DMS79 (cell line): ENCODE measurements at places on chromosomes 16 and 17.

DNA sequence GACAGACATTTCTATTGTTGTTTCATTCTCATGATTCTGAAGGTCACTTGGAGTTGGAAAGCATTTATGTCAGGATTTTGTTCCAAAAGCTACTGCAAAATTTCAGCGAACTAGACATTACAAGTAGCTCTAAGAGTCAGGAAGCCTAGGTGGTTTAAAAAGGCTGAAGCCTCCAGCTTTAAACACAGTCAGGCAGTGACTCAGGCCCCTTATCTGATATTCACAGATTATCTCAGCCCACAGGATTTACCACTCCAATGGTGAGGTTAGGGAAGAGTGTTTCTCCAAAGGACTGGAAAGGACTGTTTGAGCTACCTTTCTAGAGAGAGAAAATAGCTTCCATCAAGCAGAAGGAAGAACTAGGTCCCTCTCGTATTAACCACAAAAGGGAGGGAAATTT lies 624.4 kb upstream of the C16orf82 start:
- DNase-seq = no peak

DNA sequence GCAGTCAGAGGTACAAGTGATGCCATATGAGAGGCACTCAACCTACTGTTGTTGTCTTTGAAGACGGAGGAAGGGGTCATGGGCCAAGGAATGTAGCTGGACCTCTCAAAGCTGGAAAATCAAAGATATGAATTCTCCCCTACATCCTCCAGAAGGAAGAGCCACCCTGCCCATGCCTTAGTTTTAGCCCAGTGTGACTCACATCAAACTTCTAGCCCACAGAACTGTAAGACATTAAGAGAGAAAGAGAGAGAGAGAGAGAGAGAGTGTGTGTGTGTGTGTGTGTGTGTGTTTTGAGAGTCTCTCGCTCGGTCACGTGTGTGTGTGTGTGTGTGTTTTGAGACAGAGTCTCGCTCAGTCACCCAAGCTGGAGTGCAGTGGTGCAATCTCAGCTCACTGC lies 87.1 kb downstream of the STX8 start:
- DNase-seq = no peak

GRCh38 chr17:34584805-34585416 lies 5.5 kb downstream of the TMEM132E start:
- no peak for DNase-seq

DNA sequence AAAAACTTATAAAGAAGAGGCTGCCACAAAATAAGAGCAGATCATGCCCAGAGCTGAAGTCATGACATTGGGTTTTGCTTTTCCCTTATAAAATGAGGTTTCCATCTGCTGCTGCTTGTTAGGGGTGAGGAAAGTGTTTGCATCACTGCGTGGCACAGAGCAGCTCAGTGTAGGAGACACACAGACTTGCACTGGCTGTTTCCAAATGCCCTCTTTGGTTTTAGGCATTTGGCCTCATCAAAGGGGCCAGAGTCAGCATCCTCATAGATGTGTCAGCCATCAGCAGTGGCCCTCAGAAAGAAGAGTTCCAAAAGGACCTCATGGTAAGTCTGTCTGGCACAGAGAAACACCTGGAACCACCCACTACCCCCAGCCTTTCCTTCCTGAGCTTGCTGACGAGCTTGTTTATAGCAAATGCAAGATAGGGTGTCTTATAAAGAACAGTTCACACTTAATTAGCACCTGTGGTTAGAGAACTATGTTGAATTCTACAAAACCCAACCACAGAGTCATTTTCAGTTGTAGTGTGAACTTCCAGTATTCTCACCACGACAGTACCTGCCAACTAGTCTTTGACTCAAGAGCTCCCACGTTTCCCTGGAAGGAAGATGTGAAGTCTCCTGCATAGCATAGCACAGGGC lies 17.0 kb downstream of the VWA3A start:
- DNase-seq = no peak

- no peak for DNase-seq
These were observed 16.3 kb downstream of the ERAL1 start for GRCh38 chr17:28871056-28871579.

- no peak for DNase-seq
These were observed 54.1 kb downstream of the XYLT1 start for GRCh38 chr16:17416461-17417311.

GRCh38 chr16:22318690-22319358 lies 21.6 kb downstream of the POLR3E start:
- no peak for DNase-seq

DNA sequence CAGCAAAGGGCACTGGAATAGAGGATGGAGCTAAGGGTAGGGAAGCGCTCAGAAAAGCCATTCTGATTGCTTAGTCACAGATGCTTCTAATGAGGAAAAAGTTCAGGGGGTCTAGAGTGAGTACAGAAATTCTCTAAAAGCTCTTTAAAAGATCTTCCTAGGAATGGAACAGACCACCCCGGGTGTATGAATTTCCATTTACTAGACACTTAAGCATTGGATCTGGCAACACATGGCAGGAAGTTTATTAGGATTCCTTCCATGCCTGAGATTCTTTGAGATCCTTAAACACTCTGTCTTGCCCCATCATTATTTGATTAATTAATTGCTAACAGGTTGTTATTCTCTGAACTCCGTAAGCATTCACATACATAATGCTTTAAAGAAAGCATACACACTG lies 8.5 kb downstream of the KRTAP9-7 start:
- no peak for DNase-seq

GRCh38 chr17:80220054-80220735 lies at the start of the genes SGSH and SLC26A11:
TSS of gene SGSH (minus strand) at chr17:80220333. CDS start at chr17:80220313, 20 bp downstream.
TSS of gene SLC26A11 (plus strand) at chr17:80220427. CDS start at chr17:80221561, 1,134 bp downstream.
- peak; percentile 12 for DNase-seq

GRCh38 chr16:58755989-58756649 lies 22.0 kb upstream of the GOT2 start:
- no peak for DNase-seq

- no peak for DNase-seq
These were observed 29.5 kb downstream of the KAT7 start for GRCh38 chr17:49817993-49818392.

GRCh38 chr17:76570457-76570856 lies 15.2 kb downstream of the ST6GALNAC2 start:
- no peak for DNase-seq

GRCh38 chr16:48102083-48103008 lies 53.4 kb downstream of the ABCC12 start:
- DNase-seq = no peak

GRCh38 chr16:54303613-54304012 lies 17.0 kb upstream of the IRX3 start:
- DNase-seq = no peak

- DNase-seq = peak; percentile 38
These were observed 10.0 kb downstream of the BAIAP2 start for GRCh38 chr17:81044764-81045589.

- no peak for DNase-seq
These were observed 447.6 kb upstream of the CA10 start for GRCh38 chr17:52606098-52606497.

DNA sequence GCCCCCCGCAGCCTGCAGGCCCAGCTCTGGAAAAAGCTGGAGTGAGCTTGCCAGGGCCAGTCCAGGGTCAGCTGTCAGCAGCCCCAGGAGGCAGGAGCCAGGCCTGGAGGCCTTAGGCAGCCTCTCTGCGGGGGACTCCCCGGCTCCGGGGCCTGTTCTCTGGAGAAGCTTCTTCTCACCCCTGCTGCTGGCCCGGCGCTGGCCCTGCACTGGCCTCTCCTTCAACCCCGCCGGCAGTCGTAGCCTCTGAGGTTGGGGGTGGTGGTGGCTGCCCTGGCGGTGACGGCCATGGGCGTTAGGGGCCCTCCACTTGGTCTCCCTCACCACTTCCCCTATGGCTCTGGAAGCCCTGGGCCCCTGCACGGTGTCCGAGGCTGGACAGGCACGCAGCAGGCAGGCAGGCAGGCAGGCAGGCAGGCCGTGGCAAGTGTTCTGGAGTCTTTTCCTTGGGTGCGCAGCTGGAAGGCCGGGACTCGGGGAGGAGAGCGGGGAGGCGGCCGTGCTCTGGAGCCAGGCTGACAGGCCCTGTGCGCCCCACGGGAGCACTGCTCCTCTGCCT lies 2.1 kb downstream of the FOXF1 start:
- no peak for DNase-seq

DNA sequence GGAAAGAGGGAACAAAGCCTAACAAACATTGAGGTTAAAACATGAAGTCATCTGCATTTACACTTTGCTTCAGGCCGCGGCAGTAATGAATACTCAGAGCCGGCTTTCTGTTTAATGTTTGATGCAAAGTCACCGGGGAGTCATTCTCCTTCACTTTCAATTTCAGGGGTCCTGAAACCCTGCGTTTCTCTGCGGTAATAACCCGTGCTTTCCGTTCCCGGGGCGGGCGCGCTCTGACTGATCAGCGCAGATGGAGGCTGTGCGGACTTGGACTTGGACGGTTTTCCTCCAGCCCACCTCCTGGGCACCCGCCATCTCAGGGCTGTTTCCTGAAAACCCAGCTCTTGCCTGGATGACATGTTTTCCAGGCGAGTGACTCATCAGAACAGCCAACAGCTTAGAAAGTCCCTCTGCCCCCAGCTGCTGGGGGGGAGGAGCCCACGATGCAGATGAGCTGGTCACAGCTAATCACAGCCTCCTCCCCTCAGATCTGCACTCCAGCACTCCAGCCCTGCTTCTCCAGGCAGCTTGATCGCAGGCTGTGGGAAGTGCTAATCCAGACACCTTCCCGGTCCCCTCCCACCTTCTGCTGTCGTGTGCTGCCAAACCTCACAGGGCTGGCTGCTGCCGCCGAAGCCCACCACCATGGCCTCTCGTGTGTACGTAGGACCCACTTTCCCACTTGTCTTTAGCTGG lies 158.6 kb upstream of the CHMP6 start:
- DNase-seq = peak; percentile 67

GRCh38 chr17:42989141-42989540 lies 8.8 kb downstream of the RUNDC1 start:
- DNase-seq = no peak

GRCh38 chr16:23650674-23651416 lies 9.6 kb downstream of the DCTN5 start:
- no peak for DNase-seq

DNA sequence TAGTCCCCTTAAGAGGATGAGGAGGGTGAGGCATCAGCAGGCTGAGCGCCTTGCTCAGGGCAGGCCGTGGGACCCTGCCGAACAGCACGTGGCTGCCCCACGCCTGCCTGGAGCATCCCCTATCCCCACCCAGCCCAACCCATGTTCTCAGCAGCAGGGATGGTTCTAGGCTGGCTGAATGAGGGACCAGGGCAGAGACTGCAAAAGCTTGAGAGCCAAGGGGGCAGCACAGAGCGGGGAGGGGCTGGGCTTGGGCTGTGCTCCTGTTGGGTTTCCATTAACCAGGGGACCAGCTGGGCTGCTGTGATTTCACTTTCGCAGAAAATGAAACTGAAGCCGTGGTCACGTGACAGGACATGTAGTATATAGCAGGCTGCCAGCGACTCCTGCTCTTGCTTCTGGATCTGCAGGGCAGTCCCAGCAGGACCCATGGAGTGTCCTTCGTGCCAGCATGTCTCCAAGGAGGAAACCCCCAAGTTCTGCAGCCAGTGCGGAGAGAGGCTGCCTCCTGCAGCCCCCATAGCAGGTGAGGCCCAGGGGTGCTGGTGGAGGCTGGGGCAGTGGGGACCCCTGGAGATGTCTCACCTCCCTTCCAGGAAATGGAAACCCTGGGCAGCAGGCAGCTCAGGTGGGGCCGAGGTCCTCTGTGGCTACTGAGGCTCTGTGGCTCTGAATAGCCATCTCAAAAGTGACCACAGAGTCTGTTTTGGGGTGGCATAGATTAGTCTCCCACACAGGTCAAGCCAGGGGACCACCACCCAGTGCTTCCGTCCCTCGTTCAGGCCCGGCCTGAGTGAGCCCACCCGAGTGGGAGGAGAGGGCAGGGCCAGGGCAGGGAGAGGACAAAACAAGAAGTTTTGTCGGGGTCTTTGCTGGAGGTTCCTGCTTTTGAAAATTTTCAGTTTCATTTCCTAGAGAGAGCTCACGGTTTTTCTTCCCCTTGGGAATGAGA lies 2.9 kb downstream of the RNF213 start:
- peak; percentile 43 for DNase-seq

DNA sequence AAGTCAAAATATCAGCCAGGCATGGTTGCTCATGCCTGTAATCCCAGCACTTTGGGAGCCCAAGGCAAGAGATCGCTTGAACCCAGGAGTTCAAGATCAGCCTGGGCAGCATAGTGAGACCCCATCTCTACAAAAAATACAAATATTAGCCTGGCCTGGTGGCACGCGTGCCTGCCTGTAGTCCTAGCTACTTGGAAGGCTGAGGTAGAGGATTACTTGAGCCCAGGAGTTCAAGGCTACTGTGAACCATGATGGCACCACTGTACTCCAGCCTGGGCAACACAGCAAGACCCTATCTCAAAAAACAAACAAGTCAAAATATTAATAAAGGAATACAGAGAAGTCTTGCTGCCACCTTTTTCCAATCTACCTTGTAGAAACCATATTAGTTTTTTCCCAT lies 4.2 kb downstream of the ZNF689 start:
- no peak for DNase-seq

GRCh38 chr16:69827524-69827923 lies 65.4 kb downstream of the WWP2 start:
- DNase-seq = no peak

DNA sequence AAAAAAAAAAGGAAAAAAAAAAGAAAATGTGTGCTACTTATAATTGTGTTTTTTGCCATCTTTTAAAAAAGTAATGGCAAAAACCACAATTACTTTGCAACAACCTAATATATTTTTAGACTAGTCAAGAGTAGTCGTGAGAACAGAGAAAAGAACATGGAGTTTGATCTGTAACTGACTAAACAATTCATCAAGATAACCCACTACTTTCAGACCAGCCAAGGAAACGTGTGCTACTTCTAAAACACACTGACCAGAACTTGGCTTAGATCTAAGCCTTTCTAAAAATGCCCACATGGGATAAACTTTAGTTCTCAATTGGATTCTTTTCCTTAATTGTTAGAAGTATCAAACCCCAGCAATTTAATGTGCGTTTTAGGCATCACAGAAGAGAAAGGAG lies 616 bp downstream of the PECAM1 start:
- DNase-seq = no peak

DNA sequence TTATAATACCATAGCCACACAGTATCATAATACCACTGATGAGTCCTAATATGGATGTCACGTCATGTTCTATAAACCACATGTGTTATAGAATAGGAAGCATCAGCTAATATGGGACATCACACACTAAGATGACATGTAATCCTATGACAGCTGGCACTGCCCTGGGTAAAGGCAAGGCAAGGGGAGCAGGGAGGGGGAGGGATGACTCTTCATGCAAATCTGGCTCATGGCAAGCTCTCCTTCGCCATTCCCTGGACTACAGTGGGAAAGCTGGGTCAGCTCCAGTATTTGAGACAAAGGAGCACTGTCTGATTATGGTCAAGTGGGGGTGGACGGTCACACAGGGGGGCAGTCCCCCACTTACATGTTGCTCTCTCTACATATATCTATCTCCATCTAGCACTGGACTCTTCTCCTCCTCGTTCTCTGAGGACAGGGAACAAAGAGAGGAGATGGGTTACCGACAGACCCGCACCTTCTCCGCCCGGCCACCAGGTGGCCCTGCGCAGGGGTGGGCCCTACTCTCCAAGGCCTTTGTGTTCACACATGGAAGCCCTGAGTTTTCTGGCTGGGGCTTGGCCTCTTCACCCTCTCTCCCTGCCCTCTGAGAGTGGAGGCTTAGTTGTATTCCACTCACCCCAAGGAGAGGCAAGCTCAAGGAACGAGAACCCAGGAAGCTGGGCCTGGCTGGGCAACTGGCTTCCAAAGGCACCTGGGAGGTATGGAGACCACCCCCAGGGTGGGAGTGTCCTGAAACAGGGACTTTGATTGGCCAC lies 23.4 kb upstream of the MPO start:
- DNase-seq = no peak

GRCh38 chr16:28876973-28877654 lies 1.2 kb upstream of the ATP2A1 start:
- DNase-seq = no peak
